D721Med (cell line): ENCODE measurements at places on chromosomes 4 and X.
A peak's percentile ranks its signal among the peaks of the same experiment; 100 is the strongest.

GRCh38 chr4:174631901-174632758 lies 109.8 kb upstream of the HPGD start:
- DNase-seq, result peak; percentile 14

DNA sequence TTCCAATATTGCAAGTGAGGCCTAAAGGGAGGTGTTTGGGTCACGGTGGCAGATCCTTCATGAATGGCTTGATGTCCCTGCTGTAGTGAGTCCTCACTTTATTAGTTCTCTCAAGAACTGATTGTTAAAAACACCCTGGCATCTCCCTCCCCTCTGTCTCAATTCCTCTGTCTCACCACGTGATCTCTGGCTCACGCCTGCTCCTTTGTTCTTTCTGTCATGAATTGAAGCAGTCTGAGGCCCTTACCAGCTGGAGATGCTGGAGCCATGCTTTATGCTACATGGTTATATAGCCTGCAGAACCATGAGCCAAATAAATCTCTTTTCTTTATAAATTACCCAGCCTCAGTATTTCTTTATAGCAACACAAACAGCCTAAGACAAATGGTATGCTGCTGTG lies 980.7 kb upstream of the GRIA3 start:
- no peak for DNase-seq

DNA sequence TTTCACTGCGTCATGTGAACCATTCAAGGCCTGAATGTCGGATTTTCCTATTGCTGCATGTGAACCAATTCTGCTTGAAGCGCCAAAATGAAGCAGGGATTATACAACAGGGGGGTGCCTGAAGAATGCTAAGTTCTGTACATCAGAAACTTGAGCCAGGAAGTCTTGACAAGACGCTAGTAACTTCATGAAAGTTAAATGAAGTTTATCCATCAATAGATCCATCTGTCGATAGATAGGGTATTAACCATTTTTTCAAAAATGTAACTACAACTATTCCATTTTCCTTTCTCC lies 590 bp upstream of the NAF1 start:
- no peak for DNase-seq

- DNase-seq, result no peak
These were observed 44.9 kb downstream of the CCNG2 start for GRCh38 chr4:77201857-77202256.

- DNase-seq, result no peak
These were observed 101.8 kb downstream of the NEK1 start for GRCh38 chr4:169510617-169511016.
